ENCODE measurements at places on chromosomes 12 and 14.

DNA sequence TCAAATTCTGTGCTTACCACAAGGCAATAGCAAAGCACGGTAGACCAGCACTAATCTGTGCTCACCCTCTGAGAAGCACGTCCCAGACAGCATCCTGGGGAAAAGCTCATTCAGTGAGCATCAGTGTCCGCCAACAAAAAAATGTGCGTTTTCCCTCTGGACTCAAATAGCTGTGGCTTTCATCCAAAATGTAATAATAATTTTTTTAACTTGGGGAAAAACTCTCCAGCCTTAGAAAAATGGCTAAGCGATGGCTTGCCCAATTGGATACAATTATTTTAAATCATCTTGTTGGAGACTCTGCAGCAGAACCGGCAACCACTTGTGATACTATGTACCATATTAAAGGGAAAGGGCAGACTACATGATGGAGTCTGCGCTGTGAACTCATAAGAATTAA, 1.1 kb upstream of the KRT77 start:
- DNase-seq: no peak

GRCh38 chr12:43132291-43132690, 419.7 kb downstream of the ADAMTS20 start:
- no peak for DNase-seq

GRCh38 chr14:100234511-100234910, 4.4 kb upstream of the YY1 start:
- DNase-seq: no peak

GRCh38 chr12:125105600-125105999, 40.4 kb downstream of the AACS start:
- no peak for DNase-seq

Data from activated naive CD8-positive, alpha-beta T cell treated with anti-CD3 and anti-CD28 coated beads, Interleukin-2, amount 50 U/mL, for 16 hours (primary cell).